Fibroblast of skin of scalp (primary cell): ENCODE measurements at places on chromosomes 3 and 15.

GRCh38 chr3:141308588-141309218 lies 59.6 kb upstream of the ZBTB38 start:
- DNase-seq, result peak; percentile 59

GRCh38 chr3:169886671-169887070 lies 16.9 kb upstream of the LRRC31 start:
- DNase-seq, result peak; percentile 6

- DNase-seq, result no peak
These were observed 54.8 kb upstream of the VGLL4 start for GRCh38 chr3:11698326-11699082.

GRCh38 chr15:75307778-75308390 lies 25.2 kb downstream of the GOLGA6D start:
- DNase-seq, result peak; percentile 15

DNA sequence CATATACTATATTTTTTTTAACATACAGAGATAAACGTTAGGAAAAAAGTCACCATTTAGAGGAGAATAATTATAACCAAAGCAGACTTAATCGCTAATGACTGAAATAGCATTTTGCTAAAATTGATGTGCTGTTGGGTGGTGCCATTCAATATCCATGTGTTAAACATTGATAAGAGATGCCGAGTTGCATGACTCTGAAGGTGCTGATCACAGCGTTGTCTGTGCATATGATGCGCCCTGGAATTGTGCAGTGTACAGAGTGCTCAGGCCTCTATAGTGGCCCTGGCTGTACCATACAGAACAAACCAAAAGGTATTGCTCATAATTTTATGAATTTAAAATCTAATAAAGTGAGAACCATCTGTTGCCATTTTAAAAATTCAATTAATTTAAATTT lies 168.3 kb downstream of the MEIS2 start:
- DNase-seq, result no peak

GRCh38 chr15:38130205-38130567 lies 122.5 kb upstream of the SPRED1 start:
- no peak for DNase-seq

GRCh38 chr15:83062768-83063180 lies 4.3 kb downstream of the BTBD1 start:
- no peak for DNase-seq

DNA sequence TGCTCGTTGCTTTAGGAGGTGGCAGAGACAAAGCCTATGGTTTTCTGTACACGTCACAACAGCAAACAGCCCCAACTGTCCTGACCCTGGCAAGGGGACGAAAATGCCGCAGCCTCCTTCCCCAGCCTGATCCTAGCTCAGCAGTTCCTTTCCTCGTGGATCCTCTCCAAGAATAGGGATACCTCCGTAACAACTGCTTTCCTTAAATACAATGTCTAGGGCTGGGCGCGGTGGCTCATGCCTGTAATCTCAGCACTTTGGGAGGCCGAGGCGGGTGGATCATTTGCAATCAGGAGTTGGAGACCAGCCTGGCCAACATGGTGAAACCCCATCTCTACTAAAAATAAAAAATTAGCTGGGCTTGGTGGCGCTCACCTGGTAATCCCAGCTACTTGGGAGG lies 17.0 kb downstream of the MAP6D1 start:
- no peak for DNase-seq

DNA sequence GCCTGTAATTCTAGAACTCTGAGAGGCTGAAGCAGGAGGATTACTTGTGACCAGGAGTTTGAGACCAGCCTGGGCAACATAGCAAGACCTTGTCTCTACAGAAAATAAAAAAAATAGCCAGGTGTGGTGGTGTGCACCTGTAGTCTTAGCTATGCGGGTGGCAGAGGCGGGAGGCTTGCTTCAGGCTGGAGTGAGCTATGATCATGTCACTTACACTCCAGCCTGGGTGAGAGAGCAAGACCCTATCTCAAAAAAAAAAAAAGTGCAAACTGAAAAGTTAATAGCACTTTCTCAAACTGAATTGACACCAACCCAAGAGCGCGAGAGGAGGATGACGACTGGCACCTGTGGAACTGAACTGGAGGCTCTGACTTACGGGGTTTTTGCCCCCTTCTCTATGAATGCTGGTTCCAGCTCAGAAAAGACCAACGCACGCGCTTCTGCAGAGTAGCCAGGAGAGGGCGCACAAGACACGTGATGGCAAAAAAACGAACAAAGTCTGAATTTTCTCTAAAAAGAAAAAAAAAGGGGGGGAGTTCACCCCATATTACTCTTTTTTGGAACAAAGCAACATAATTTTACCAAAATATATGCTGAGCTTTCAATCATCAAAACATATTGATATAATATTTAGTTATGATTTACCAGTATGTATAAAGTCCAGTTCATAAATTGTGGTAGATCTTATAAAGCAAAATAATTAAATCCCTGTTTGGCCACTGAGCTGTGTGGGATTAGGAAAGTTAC lies 23.7 kb downstream of the CFAP92 start:
- DNase-seq, result peak; percentile 49

GRCh38 chr3:13013566-13013965 lies 59.7 kb downstream of the IQSEC1 start:
- DNase-seq, result no peak

- no peak for DNase-seq
These were observed 33.0 kb downstream of the BLM start for GRCh38 chr15:90750186-90750585.

DNA sequence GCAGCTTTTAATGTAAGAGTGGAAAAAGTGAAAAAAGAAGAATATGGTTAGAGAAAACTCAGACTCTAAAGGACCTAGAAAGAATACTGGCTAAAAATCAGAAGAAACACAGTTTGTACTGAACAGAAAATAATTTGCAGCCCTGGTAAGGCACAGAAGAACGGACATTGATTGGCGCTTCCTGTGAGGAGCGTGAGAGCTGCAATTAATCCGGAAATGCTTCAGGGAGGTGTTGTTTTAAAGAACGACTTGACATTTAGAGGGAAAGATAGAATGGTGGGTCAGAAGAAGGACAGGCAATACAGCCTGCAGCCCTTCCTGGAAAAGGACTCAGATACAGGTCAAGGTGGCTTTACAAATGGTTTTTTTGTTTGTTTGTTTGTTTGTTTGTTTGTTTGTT lies 151.3 kb upstream of the TSC22D2 start:
- DNase-seq, result no peak

GRCh38 chr3:147699175-147699838 lies 290.1 kb downstream of the ZIC1 start:
- DNase-seq, result peak; percentile 67

DNA sequence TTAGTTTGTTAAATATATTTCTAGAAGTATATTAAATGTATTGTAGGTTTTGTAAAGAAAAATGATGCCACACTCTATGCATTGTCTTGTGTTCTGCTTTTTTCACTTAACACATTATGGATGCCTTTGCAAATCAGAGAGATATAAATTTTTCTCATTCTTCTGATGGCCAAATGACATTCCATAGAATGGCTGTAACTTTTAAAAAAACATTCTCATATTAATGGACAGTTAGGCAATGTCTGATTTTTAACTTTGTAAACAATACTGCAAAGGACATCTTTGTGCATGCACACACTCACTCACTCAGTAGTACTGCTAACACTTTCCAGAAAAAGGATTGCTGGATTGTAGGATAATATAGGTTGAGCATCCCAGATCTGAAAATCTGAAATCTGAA lies 195.9 kb downstream of the ITPR1 start:
- peak; percentile 5 for DNase-seq

DNA sequence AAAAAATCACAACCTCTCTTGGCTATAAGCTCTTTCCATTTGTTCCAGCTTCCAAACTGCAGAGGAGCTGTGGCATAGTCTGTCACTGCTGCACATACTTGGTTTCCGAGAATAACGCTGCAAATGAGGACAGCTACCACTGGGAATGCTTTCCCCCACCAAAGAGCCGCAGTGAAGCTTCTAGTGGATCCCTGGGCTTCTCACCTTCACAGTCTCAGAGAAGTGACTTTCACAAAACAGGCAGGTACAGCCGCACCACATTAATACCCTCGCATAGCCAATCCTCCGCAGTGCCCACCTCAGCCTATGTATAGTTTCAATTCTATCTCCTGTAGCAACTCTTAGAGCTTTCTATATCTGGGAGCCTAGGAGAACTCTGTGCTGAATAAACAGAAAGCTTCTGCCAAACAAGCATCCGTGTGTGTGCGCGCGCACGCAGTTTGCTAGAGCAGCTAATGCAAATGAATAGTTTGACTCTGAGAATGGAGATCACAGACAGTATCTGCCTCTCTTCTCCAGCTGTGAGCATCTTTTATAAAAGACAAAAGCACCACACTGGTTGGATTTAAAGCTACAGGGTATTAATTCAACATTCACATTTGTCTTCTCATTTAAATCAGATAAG lies 81.9 kb upstream of the PLXND1 start:
- DNase-seq, result peak; percentile 62

- no peak for DNase-seq
These were observed 23.7 kb downstream of the ESYT3 start for GRCh38 chr3:138457863-138458735.

- no peak for DNase-seq
These were observed 111.5 kb downstream of the THSD4 start for GRCh38 chr15:71226536-71227455.
